ENCODE measurements at places on chromosomes 4 and X. TPM values are rescaled to one million over a fixed set of nuclear protein-coding genes. Genes with fewer than 3 reads are reported as not detected.
A peak's percentile ranks its signal among the peaks of the same experiment; 100 is the strongest.

HSFX3 gene
- total RNA-seq = not detected

ARMCX2 gene
- total RNA-seq = 83.1 TPM

TLR6 gene
- 0.89 TPM for total RNA-seq

MSANTD1 gene
- 2.1 TPM for total RNA-seq

DNA sequence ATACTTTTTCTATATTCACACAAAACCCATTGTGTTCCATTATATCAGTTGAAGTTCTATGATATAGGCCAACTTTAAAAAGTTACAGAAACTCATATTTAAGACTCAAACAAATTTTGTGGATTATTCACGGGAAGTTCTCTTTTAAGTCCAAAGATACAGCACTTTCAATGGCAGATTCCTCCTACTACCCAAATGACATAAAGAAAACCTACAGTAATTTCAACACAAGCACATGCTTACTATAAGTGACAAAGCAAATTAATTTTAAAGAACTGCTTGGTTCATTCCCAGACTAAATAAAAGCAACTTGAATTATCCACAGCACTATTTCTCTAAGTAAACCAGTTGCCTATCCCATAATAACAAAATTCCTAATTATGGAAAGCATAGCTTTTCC, 4.1 kb downstream of the PPA2 start:
- no peak for DNase-seq

DNA sequence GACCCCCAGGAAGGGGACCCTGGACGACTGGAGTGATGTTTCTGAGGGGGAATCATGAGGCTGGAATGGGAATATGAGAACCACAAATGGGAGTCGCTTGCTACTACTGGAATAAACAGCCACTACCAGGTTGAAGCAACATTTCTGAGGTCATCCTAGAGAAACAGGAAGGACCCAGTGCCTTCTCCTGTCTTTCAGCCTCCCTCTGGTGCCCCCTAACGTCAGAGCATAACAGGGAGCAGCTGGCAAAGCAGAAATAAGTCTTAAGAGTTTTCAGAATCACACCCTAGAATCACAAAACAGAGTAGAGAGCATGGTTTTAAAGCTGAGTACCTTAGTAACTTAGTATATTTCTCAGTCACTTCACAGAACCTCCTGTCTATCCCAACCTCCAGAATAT, 347.8 kb upstream of the PITX2 start:
- peak; percentile 29 for DNase-seq

DNA sequence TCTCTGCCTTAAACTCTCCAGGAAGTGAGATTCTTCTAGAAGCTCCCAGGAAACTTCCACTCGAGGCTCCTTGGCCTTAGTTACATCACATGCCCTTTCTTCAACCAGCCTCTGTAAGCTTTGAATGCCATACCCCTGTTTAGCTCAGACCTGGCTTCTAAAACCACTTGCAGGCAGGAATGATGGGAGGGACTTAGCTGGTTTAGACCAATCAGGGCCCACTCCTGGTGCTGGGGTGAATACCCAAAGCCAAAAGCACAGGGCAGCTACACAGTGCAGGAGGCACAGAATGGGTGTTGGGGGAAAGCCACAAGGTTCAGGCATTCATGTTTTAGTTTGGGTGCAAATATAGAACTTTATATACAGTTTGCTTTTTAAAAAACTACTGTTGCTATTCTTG, 296.2 kb downstream of the FRMPD4 start:
- DNase-seq = no peak

DNA sequence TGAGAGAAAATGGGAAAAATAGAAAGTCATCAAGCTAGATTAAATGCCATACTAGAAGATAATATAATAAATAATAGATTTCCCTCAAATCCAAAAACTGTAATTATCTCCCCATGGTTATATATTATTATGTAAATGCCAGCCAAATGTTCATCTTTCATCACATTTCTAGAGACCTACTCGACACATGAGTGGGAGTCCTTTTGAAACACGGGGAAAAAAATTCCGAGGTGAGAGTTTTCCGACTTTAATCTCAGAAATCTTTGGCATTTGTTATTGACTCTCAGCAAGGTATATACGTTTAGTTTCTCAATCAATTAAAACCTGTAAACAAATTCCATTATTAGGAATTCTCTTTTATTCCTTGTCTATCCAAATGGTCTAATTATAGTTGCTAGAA, 465.4 kb upstream of the SMIM31 start:
- DNase-seq = no peak

DNA sequence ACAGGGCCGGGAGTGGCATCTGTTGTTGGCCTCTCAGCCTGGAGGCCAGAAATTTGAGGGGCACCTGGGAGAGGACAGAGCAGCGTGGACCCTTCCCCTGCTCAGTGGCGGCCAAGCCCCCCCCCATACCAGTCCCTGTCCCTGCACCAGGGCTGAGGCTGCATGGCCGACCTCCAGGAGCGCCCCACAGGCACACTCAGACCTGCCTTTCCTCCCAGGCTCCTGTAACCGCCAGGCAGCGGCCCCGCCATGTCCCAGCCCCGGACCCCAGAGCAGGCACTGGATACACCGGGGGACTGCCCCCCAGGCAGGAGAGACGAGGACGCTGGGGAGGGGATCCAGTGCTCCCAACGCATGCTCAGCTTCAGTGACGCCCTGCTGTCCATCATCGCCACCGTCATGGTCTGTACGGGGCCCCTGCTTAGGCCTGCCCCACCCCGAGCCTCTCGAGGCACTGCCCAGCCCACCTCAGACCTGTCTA, 15.3 kb downstream of the TMEM175 start:
- DNase-seq = no peak

DNA sequence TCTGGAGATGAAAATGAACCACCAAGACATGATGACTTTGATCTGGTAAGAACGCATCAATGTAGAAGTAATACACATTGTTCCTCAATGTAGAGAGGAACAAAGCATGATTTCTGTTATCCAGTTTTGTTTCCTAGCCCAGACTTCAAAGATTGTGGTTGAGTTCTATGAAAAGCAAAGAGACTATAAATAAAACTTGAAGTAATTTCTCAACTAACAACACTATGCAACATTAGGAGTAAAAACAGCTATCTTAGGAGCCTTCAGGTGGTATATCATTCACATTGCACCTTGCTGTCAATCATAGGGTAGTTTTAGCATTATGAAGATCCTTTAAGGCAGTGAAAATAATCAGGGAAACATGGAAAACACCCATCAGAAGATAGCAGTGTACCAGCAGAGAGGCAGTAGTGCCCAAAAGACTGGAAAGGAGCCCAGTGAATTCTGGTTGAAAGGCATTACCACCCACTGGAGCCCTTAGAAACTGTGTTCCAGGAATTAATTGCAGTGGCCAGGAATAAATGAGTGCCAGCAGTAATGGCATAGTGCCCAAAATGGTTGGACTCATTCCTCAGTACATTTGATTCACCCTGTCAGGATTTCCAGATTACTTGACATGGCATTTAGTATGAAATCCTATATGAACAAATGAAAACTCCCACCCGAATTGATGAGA, 300.7 kb upstream of the CXXC4 start:
- DNase-seq = no peak

DNA sequence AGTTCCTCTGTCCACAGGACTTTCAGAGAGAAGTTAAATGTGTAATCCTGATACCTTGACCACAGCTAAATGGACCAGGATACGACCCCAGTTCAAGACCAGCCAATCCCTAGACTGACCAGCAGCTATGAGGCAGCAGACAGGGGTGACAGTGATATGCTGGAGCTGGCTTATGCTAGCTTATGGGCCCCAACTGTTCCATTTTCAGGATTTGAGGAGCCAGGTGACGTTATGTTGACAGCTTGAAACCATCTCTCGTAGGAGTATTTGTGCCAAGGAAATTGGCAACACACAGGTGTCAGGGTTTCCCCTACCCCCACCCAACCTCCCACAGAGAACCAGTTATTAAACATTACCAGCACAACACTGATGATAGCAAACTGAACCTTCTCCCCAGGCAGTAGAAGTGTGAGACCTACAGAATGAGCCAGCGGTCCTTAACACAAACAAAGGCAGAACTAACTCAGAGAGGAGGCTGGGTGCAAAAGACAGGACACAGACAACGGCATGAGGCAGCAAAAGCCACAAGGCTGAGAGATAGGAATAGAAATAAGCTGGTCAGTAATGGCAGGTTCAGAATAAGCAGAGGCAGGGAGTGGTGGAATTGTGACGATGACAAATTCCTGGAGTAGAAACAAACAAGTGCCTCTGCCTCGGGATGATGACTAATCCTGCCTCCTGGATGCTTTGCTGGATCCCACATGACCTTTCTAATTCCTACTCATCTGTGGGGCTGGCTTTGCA, 85.6 kb upstream of the CPEB2 start:
- no peak for DNase-seq

DNA sequence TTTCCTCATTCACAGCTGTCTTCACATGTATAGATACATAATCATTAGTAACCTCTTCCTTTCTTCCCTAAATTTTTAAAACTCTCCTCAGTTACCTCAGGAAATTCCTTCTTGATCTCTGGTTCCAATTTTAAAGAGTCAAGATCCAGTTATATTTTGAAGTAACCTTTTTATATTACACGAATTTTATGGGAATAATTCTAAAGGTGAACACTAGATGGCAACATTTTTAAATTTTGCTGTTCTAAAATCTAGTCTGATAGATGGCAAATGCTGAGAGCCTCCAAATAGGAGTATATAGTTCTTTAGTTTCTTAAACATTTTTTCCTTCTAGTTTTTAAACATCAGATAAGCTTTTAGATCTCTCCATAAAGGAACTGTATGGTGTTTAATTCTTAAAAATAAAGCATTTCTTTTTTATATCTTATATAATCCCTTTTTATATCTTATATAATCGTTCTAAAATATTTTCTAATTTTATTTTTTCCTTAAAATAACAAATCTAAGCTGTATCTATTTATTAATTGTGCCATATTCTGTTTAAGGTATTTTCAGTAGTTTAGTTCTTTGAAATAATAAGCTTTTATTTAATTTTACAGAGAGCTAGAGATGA, 37.9 kb upstream of the PAPSS1 start:
- no peak for DNase-seq

GRCh38 chr4:145179281-145179860, 1.0 kb downstream of the OTUD4 start:
- peak; percentile 32 for DNase-seq

GRCh38 chr4:52407545-52407944, 251.6 kb downstream of the USP46 start:
- DNase-seq = no peak

GRCh38 chr4:155403886-155404285, 27.1 kb upstream of the MAP9 start:
- DNase-seq = no peak

DNA sequence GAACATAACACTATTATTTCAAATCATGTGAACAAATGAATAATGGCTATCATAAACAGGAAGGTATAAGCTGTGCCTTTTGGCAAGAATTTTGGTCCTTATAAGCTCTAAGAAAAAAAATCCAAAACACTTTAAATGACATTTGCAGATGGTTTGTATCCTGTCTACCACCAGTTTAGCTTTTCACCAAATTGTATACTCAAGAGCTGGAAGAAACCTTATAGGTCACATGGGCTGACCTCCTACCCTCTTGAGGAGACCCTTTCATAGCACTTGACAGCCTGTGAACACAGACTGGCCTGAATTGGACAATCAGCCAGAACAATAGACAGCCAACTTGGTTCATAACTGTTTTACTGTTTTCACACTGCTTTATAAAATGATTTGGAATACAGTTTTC, 24.3 kb downstream of the USP26 start:
- DNase-seq = no peak

GRCh38 chrX:105226499-105226898, 6.0 kb upstream of the TEX13A start:
- DNase-seq = no peak

- DNase-seq = no peak
Observed at GRCh38 chr4:138790706-138791340, 224.8 kb upstream of the NOCT start.

GRCh38 chrX:37817176-37817575, 30.2 kb downstream of the DYNLT3 start:
- no peak for DNase-seq

GRCh38 chrX:40462795-40463194, 118.0 kb upstream of the ATP6AP2 start:
- DNase-seq = no peak

GRCh38 chrX:74304016-74304415, at the start of gene ZCCHC13:
ZCCHC13 (plus strand) TSS chrX:74304180; CDS start chrX:74304267, 87 bp downstream.
- no peak for DNase-seq

GRCh38 chr4:58360354-58361133, 1250.4 kb upstream of the IGFBP7 start:
- no peak for DNase-seq

Data from progenitor cell of endocrine pancreas (in vitro differentiated cells).